ENCODE measurements at places on chromosomes 11 and 22.

DNA sequence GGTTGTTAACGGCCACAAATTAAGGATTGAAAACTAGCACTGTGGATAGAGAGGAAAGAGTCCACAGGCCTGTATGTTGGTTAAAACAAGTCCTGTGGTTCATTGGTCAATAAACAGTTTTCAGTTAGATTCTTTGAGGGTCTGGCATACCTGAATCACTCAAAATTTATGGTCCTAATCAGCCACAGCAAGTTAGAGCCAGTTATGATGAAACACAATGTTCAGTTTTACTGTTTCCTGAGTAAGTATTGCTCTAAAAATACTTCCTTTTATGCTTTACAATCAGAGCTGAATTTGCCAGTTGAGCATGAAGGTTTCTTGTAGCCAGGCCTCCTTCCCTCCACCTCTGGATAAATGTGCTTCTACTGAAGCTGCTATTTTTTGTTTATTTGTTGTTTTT, 12.9 kb upstream of the CAT start:
- no peak for DNase-seq

DNA sequence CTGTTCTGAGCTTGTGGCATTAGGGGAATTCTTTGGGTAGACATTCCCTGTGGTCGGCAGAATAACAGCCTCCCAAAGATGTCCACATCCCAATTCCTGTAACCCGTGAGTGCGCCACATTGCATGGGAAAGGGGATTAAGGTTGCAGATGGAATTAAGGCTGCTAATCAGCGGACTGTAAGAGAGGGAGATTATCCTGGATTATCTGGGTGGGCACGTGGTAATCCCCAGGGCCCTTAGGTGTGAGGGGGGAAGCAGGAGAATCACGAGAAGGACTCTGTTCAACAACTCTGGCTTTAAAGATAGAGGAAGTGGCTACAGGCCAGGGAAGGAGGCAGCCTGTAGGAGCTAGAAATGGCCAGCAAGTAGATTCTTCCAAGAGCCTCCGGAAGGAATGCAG, 16.0 kb downstream of the CACNG2 start:
- DNase-seq: no peak

GRCh38 chr11:116994195-116994594, 104.0 kb downstream of the SIK3 start:
- no peak for DNase-seq

- no peak for DNase-seq
Measured at GRCh38 chr11:1122664-1123002, 35.1 kb upstream of the MUC5AC start.

DNA sequence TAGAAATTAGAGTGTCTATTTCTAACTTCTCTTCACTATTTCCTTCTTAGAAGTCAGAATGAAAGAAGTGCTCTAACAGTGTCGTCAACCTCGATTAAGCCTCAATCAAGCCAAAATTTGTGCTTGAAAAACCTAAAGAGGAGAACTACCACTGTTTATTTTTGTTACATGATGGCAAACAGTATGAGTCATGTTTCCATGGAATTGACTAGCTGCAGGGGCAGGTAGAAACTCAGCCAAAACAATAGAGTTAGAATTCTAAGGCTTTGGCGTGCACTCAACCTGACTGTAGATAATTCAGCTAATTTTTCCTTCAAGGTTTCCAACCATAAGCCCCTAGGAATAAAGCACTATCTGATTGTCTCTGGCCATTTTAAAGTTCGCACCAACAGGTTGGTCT, 415.9 kb downstream of the ETS1 start:
- no peak for DNase-seq

- no peak for DNase-seq
Measured at GRCh38 chr22:37048133-37048532, 3.4 kb upstream of the KCTD17 start.

GRCh38 chr11:34316347-34317035, 41.3 kb downstream of the ABTB2 start:
- DNase-seq: no peak

All from stimulated activated CD8-positive, alpha-beta memory T cell treated with anti-CD3 and anti-CD28 coated beads, Interleukin-2, amount 100 ng/mL, for 48 hours (primary cell).